ENCODE measurements at places on chromosomes 4 and X.

- no peak for DNase-seq
These were observed 42.2 kb downstream of the AKAP4 start for GRCh38 chrX:50158593-50158992.

DNA sequence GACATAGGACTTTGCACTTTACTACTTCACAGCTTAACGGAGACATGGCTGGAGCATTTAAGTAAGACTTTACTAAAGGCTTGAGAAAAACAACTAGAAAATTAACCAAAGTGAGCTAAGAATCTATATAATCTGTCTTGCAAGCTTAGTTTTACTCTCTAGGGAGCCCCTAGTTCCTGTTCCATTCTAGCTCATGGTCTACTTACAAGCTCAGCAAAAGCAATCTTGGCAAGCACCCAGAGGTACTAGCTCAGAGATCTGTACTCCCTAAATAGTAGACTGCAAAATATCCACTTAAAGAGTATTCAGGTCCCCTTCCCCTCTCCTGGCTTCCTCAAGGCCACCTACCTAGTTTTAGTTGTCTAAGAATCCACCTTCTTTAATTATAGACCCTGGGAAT, 469.0 kb downstream of the IDS start:
- no peak for DNase-seq

GRCh38 chr4:169566021-169566818, 46.2 kb downstream of the NEK1 start:
- no peak for DNase-seq

DNA sequence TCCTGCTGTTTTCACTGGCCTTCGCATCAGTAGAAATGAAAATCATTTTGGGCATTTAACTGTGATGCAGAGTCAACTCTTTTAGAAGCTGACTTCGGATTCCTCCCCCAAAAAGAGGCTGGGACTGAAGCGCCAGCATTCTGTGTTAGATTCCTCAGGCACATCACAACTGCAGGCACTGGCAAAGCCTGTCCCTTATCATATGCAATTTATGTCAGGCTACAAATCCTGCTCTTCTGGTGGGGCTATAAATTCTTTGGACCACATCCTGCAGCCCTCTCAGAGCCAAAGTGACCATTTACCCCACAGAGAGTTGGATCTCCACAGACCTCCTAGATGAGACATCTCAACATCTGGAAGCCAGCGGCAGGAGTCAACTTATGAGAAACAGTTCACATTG, 138.4 kb downstream of the CBR4 start:
- no peak for DNase-seq

GRCh38 chr4:53920116-53920515, 144.3 kb downstream of the CHIC2 start:
- DNase-seq, result no peak

DNA sequence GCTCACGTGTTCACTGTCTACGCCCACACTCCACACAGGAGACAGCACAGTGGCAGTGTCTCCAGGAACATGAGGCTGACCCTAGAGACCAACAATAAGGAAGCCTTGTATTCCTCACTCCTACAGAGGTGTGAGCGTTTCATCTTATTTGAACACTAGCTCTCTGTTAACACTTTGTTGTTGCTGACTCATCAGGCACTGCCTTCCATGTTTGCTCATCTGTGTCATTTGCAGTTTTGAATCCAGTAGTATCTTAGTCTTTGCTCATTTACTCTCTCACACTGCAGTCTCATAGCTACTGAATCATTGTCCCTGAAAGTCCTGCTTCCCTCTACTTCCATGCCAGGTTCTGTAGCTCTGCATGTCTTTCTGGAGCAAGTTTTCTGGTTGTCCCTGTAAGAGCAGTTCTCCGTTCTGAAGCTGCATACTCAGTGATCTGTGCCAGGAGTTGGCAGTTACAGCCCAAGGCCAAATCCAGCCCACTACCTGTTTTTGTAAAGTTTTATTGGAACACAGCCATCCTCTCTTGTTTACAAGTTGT, 80.3 kb upstream of the DCLK2 start:
- no peak for DNase-seq

DNA sequence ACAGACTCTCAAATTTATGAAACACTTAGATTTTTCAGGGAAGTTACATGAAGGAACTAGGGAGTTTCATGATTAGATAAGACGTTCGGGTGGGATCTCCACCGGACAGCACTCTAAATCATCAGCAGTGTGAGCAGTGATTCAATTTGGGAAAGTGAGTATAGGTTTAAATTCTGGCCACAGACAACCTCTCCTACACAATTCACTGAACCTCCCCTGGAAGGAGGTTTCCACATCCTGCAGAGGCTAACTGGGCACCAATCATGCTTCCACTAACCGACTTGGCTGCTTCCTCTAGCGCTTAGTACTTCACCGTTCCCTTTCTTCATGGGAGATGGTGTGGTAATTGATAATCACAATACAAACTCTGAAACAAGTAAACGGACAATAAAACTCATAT, 5.6 kb downstream of the CXCL9 start:
- DNase-seq, result no peak

- DNase-seq, result no peak
These were observed 45.3 kb downstream of the MMRN1 start for GRCh38 chr4:89939994-89940393.
